ENCODE measurements at places on chromosomes 11 and 22.

- no peak for DNase-seq
These were observed 3.4 kb upstream of the SIDT2 start for GRCh38 chr11:117175104-117175503.

GRCh38 chr11:10978198-10978597 lies 120.3 kb upstream of the ZBED5 start:
- DNase-seq, result no peak

DNA sequence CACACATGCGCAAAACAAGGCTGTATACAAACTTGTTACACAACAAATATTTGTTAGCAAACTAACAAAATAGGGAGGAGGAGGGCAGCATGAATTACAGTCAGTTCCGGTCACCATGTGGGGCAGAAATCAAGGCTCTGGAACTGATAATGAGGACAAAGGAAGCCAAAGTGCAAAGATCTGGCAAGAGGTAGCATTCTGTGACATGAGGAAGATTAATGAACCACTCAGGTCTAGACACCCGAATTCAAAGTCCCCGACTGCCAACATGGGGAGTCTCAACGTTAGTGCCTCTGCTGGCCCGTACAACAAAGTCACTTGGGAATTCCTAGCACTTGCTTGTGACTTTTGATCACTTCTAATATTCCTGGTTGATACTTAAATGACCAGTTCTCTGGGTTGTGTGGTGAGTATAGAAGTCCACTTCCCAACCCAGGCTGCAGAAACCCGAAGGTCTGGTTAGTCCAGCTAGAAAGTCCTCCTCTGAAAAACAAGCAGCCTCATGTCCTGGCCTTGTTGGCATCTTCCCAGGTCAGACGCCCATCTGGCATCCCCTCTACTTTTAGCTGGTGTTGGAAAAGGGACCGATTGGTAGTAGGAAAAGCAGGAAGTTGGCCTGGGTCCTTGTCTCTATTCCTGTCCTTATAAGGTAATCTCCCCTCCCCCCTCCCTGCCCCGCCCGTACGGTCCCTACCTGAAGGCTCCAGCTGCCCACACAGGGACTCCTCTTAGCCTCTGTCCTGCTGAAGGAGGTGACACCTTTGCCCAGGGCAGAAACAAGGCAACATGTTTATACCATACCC lies 1.6 kb downstream of the SUN2 start:
- peak; percentile 8 for DNase-seq

DNA sequence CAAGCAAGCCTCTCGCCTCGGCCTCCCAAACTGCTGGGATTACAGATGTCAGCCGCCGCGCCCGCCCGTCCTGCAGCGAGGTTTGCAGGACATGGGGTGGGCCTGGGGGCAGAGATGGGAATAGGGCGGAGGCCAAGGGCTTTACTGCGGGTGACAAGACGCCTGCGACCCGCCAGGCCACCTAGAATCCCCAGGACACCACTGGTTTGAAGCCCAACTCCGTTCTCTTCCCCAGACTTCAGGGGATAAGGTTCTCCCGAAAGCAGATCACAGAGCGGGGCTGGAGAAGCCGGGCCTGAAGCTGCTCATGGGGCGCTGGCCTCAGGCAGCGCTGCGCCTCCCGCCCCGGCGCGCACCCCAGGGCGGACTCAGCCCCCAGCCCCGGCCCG lies 354 bp downstream of the POLR2L start:
- no peak for DNase-seq

GRCh38 chr11:19267567-19267966 lies 26.8 kb upstream of the E2F8 start:
- no peak for DNase-seq

DNA sequence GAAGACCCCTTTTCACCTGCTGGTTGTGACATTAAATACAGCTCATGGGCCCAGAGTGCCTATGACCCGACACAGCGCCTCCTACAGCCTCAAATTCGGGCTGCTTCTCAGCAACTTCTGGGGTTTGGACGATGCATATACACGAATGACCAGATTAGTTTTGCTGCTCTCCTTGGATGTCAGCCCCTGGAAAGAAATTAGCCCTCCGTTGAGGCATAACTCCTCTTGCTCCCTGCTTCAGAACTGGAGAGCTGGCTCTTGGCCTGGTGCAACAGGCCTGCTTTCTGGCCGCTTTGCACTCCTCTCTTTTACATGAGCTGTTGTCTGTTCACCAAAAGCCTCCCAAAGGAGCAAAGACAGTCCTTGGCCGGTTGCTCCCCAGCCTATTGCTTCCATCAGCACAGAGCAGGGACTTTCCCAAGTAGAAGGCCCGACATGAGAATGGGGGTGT lies 3.3 kb downstream of the TECTA start:
- no peak for DNase-seq

DNA sequence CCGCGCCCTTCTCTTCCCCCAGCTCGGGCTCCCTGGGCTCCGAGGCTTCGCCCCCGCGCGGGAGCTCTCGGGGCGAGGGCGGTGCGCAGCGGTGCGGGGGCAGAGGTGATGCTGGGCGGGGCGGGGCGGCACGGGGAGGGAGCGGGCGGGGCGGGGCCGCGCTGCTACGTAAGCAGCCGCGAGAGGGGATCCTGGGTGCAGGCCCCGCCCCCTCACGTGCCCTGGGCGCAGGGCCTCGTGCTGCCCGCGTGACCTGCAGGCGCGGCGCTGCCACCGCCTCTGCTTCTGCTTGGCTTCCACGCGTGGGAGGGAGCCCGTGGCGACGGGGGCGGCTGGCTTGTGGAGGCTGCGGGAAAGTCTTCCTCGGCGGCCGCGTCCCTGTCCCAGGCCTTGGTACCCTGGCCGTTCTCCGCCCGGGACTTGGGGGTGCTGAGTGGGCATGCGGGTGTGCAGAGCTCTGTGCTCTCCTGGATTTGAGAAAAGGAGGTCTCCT lies 132.6 kb upstream of the HSD17B12 start:
- no peak for DNase-seq

DNA sequence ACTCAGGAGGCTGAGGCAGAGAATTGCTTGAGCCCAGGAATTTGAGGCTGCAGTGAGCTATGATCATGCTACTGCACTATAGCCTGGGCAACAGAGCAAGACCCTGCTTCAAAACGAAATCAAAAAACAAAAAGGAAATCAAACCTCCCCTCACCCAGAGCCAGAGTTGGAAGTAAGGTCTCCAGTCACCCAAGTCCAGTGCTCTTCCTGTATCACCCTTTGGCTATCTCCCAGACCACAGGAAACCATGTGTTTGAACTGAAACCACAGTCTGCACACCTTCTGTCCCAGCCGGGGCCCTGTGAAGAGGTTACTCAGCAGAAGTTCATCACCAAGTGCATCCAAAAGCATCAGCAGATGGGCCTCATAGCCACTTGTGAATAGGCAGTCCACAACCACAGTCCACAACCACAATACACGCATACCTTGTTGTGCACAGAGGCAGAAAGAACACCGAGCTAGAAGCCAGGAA lies 4.6 kb downstream of the MYH9 start:
- peak; percentile 95 for DNase-seq

DNA sequence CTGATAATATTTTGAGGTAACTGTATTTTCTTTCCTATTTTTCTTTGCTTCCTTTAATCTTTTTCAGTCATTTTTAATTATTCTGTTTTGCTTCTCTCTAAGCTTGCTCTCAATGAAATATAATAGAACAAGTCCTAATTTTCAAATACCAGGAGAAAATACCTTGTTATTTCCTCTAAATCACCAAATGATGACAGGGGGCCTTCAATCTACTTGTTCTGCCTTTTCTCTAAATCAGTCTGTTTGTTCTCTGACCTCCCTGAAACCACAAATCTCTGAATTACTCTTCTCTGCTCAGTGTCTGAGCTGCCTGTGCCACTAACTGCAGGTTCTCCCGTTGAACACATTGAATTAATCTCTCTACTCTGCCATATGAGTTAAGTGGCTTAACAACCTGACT lies 286.2 kb downstream of the C11orf87 start:
- DNase-seq, result no peak

DNA sequence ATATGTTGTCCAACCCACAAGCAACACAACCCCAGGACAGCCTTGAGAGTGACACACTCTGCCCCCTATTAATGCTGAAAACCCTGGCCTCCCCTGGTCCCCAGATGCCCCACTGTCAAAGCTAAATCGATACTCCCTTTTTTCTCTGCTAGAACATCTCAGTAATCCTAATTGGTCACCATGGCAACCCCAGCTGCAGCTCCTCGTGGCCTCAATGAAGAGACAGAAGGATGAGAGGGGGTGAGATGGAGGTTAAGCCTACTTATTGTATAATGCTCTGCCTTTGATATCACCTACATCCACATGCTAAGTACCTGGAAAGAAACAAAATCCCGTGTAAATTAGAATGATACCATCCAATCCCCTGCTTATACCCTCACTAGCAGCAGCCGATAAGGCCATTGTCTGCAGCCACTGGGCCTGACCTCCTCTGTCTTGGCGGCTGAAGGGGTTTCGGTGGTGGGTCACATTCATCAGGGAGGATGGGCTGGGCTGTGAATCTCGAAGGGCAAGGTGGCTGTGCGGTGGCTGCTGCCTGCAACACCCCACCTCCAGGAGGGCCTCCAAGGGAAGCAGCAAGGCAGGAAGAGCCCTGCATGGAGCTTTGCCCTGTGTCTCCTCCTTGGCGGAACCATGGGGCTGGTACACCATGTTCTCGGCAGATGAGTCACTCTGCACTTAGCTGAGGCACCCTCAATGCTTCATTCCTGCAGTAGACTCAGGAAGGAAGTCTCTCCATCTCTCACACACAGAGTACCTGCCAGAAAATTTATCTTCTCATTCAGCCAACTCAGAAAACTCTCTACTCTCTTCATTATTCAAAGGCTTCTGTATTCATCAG lies 399.5 kb downstream of the BUD13 start:
- no peak for DNase-seq

DNA sequence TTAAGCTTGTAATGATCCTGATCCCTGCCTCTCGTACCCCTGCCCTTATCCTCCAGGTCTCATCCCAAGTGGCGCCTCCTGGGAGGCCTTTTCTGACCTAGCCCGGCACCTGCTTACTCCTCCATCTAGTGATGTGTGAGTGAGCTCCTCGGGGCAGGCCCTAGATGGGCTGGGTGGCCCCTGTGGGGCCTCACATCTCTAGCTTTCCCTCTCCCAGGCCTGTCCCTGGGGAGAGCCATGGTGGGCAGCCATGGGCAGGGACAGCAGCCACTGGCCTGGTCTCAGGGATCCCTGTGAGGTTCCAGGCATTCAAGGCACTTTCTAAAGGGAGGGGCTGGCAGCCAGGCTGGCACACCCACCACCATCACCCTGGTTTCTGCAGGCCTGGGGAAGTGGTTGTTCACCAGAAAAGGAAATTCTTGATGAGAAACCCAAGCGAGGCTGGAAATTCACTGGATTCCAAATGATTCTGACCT lies 27.9 kb downstream of the GNAZ start:
- no peak for DNase-seq

GRCh38 chr11:64960719-64961118 lies 11.2 kb downstream of the MAJIN start:
- no peak for DNase-seq

- no peak for DNase-seq
These were observed 47.6 kb upstream of the PARVA start for GRCh38 chr11:12329797-12330196.

- peak; percentile 40 for DNase-seq
These were observed 1.7 kb downstream of the CAPRIN1 start for GRCh38 chr11:34053161-34053686.

- DNase-seq, result no peak
These were observed 76.3 kb downstream of the FAT3 start for GRCh38 chr11:92300876-92301275.

- DNase-seq, result no peak
These were observed 14.1 kb downstream of the LARGE2 start for GRCh38 chr11:45936511-45937054.

GRCh38 chr11:43987384-43988039 lies 45.1 kb downstream of the C11orf96 start:
- DNase-seq, result peak; percentile 80
